ENCODE measurements at places on chromosomes 5 and 9.

GRCh38 chr9:78972303-78972999 lies 599.3 kb upstream of the TLE4 start:
- no peak for DNase-seq

- no peak for DNase-seq
Observed at GRCh38 chr9:106500171-106500570, 362.8 kb upstream of the ZNF462 start.

DNA sequence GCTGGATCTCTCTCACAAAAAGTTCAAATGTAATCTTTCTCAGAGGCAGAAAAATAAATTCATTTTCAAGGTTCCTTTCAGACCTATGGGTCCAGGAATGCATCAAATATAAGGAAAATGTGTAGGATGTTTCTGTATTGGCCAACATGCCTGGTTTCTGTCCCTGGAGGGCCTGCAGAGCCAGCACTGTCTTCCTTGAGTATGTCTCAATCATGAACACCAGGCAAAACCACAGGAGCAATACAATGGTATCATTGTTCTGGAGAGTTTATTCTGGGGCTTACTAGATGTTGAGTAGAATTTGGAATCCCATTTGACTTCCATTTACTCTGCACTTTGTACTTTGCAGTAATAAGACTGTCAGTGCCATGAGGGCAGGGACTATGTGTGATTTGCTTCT lies 23.5 kb downstream of the INSYN2B start:
- no peak for DNase-seq

DNA sequence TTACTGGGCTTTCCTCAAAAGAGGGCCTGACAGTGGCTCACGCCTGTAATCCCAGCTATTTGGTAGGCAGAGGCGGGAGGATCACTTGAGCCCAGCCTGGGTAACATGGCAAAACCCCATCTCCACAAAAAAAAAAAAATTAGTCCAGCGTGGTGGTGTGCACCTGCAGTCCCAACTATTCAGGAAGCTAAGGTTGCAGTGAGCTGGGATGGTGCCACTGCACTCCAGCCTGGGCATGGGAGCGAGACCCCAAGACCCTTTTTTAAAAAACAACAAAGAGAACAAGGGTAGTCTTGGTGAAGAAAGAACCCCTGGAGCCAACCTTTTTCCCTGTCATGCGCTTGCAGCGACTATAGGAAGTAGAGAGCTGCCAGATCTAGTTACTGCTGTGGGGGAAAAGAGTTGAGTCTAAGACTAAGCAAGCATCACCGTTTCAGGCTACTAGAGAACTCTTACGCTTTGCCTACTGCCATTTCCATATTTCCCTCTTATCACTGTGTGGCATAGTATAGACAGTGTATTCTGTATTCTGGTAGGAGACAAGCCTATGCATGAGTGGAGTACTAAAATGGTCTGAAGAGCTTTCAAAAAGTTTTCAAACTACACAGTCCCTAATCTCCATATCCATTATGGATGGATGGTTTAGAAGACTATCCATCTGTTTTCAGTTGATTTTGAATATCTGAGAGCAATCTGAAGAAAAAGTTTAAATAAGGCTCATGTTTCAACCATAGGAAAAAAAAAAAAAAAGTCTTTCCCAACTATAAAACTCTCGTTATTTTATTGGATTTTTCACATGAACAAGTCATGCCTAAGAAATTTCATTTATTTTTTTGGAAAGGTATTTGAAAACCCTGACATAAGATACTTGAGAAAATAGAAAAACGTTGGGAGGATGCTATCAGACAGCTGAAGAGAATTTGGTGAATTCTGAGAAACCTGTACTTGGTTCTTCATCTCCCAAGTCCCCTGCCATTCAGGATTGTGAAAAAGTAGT lies 2.6 kb downstream of the C9orf40 start:
- no peak for DNase-seq

- DNase-seq = no peak
Observed at GRCh38 chr9:120369608-120370220, 210.3 kb downstream of the CDK5RAP2 start.
